ENCODE measurements at places on chromosomes 12 and 14.
A peak's percentile ranks its signal among the peaks of the same experiment; 100 is the strongest.

DNA sequence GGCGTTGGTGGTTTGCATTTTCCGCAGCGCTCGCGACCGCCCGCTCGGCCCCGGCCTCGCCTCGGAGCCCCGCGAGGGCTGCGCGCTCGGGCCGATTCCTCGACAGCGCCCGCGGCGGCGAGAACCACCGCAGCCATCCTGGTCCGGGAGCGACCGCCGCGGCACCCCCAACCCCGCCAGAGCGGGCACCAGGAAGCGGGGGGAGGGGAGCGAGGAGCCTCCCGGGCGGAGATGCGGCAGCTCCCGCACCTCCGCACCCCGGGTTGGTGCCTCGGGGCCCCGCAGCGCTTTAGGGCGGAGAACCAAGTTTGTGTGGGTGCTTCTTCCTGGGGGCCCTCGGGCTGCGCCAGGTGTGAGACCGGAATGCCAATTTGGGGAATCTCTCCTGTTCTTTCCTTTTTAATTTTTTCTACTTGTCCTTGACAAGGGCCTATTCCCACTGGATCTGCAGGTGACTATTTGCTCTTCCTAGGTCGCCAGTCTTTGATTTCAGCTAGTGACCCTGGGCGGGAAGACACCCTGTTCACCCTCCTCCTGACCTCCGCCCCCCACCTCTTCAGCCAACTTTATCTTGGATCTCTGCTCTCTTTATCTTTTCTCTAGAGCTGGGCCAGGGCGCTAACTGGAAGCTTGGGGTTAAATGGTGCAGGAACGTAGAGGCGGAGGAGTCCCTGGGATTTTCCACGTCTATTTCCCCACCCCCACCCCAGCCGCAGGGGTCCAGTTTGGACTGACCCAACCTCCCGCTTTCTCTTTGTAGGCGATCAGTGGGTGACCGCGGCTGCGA is at the start of gene SOCS2:
TSS of gene SOCS2 (plus strand) at position 751 of the 787 bp plus-strand sequence. CDS start 223 bp downstream, outside the sequence.
- no peak for DNase-seq

DNA sequence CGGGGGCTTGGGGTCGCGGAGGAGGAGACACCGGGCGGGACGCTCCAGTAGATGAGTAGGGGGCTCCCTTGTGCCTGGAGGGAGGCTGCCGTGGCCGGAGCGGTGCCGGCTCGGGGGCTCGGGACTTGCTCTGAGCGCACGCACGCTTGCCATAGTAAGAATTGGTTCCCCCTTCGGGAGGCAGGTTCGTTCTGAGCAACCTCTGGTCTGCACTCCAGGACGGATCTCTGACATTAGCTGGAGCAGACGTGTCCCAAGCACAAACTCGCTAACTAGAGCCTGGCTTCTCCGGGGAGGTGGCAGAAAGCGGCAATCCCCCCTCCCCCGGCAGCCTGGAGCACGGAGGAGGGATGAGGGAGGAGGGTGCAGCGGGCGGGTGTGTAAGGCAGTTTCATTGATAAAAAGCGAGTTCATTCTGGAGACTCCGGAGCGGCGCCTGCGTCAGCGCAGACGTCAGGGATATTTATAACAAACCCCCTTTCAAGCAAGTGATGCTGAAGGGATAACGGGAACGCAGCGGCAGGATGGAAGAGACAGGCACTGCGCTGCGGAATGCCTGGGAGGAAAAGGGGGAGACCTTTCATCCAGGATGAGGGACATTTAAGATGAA is 630 bp downstream of the FOS start:
- DNase-seq = peak; percentile 56

DNA sequence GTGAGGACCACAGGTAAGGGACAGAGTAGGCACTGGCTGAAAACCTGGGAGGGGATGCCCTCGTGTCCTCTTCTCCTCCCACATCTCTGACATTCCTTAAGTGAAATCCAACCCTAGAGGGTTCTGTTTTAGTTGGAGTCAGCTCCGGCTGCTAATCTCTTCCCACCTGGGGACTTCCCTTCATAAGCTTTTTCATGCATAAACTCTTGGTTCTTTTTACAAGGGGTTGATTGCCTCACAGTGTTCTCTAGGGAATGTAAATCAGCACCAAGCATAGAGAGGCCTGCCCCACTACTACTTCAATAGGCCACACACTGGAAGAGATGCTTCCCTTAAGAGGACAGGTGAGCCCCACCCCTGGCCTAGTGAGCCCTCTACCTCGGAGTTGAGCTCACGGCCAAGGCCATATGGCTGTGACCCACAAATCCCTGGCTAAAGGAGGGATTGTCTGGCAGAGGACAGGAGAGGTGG is 3.2 kb upstream of the SYNDIG1L start:
- no peak for DNase-seq

DNA sequence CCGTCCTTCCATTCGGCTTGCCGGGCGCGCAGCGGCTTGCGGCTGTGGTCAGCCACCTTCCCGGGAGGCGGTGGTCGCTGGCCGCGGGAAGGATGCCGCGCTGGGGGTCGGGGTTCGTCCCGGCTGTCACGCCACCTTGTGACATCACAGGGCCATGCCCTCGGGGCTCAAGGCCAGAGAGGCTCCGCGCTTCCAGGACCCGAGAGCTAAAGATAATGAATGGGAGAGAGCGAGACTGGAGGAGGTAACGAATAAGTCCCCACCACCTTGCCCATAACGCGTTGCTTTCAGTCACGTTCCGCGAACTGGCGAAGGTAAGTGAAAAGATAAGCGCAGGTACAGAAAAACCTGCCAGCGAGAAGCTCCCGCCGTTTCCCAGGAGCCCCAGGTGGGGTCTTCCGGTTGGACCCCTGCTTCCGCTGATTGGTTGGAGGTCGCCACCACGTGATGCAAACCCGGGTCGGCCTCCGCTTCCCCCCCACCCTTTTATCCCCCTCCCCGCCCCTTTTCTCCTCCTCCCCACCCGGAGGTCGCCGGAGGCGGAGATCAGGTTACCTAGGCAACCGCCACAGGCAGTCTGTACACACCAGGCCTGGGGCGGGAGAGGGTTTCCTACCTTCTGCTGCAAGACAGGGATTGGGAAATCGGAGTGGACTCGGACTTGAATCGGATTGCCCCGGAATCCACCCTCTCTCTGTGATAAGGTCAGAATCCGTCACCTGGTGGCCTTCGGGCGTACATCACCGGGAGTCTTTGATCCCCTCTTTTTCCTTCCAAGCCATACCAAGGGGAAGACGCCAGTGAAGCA is at the start of gene LRRC9:
TSS of gene LRRC9 (plus strand) at position 575 of the 808 bp plus-strand sequence.
- DNase-seq = no peak

GRCh38 chr12:89992668-89993451 is 284.2 kb upstream of the ATP2B1 start:
- DNase-seq = no peak

All from COLO829 (cell line).